ENCODE measurements at places on chromosomes 2 and 18.

GRCh38 chr2:5911718-5912117, 219.5 kb downstream of the SOX11 start:
- DNase-seq: no peak

- no peak for DNase-seq
These were observed 232.8 kb downstream of the CELF4 start for GRCh38 chr18:37332628-37333420.

DNA sequence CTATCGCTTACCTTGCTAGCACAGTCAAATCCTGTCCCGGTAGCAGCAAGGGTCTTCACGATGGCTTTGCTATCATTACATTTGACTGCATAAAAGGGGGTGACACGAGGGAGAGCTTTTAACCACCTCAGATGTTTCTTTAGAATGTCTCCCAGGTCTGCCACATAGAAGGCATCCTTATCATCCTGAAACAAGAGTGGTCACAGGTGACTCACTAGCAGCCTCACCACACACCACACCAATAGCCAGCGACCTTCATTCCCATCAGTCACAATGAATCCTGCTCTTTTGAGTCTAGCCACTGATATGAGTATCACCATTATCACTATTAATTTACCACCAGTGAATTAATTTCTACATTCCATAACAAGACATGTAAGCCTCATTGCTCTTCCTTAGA, 3.7 kb downstream of the ODC1 start:
- DNase-seq: no peak

DNA sequence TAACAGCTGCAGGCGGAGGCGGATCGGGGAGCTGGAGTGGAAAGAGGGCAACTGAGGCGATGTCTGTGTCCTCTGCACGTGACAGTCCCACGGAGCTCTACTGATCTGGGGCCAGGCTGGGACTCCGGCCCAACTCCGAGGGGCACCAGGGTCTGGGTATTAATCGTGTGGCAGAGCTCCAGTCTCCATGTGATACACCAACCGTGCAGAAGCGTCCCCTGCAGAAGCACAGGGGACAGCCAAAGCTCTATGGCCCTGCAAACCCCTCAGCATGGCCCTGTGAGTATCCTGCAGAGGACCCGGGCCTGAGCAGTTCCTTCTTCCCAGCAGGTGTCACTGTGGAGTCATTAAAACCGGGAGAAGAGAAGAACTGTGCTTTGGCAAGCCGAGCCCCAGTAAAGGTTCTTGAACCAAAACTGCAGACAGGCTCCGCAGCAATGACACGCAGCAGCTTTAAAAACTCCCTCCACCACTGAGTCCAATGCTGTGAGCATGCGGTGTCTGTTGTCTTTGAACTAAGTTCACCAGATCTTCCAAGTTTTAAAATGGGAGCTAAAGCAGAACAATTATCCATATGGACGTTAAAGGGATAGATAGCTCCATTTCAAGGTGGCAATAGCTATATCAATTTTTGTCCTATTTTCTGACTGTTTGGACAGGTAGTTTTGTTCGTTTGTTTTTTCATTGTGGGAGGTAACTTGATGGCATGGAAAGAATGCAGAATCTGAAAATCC, 79.4 kb downstream of the TMEM182 start:
- DNase-seq: peak; percentile 66

DNA sequence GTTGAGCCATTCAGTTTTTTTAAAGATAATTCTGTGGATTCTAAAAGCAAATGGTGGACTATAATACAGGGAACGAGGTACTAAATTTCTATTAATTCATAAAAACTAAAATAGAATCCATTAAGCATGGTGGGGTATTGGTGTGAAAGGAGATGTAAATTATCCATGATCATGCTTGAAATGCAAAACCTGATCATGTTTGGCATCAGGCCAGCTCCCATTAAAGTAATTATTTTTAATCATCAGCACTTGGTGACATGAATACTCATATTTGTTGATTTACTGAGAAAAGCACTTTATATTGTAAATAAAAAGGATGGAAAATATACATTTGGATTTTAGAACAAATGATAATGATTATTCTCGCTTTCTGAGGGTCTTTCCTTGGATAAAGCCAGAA, 232.3 kb upstream of the MEIS1 start:
- DNase-seq: no peak

- DNase-seq: no peak
These were observed 26.4 kb upstream of the ZNF532 start for GRCh38 chr18:58838165-58838860.

DNA sequence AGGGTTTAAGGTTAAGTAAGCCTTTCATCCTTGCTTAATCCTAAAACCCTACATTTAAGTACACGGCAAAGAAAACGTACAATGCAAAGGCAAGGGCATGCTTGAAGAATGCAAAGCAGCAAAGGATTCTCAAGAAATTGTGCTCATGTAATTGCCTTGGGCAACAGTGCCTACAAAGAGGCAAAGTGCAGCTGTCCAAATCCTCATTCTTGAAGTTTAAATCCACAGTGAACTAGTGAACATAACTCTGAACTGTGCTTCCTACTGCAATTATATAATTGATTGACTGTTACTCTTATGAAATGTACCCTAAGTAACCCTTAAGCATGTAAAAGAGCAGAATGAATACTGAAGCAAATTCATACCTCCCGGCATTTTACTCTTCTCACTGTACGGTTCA, 85.4 kb downstream of the MAP3K20 start:
- no peak for DNase-seq

- DNase-seq: no peak
These were observed 881.8 kb upstream of the ID2 start for GRCh38 chr2:7800031-7800430.

DNA sequence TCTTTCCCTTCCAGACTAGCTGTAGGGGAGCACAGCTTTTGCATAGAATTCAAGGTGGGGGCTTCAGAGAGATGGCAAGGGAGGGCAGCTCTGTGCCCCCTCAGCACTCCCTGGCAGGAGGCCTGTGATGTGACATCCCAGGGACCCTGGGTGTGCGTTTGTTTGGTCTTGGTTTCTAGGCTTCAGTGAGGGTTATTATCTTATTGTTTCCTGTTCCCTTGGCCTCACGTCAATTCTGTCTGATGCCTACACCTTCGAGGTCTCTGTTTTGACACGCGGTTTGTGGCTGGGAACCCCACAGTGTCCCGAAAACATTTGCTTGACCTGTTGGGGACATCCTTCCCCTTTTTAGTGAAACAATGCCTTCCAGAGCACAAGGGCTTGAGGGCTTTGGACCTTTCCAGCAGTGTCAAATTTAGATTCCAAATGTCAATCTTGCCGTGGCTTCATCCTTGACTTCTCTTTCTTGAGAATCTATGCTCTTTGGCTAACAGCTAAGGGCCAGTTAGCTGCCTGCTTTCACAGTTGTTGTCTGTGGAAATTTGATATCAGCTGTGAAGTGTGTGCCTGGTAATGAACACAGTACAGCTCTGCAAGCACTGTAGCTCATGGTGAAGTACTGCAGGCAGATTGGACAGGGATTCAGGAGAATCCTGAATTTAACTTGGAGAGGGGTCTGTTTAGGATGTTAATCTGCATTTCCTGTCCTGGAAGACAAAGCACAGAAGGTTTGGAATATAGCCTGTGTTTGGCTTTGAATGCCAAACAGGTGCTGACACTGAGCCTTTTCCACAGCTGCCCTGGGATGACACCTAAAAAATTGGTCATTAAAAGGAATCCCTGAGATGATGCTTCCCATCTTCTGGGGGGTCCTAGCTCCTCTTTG, 108.2 kb upstream of the CXCR4 start:
- DNase-seq: peak; percentile 64
